Stimulated activated CD8-positive, alpha-beta memory T cell treated with anti-CD3 and anti-CD28 coated beads, Interleukin-7, amount 100 ng/mL, for 24 hours (primary cell): ENCODE measurements at places on chromosomes 6 and 20.

GRCh38 chr6:166251655-166252054, 56.5 kb downstream of the PRR18 start:
- DNase-seq, result no peak

DNA sequence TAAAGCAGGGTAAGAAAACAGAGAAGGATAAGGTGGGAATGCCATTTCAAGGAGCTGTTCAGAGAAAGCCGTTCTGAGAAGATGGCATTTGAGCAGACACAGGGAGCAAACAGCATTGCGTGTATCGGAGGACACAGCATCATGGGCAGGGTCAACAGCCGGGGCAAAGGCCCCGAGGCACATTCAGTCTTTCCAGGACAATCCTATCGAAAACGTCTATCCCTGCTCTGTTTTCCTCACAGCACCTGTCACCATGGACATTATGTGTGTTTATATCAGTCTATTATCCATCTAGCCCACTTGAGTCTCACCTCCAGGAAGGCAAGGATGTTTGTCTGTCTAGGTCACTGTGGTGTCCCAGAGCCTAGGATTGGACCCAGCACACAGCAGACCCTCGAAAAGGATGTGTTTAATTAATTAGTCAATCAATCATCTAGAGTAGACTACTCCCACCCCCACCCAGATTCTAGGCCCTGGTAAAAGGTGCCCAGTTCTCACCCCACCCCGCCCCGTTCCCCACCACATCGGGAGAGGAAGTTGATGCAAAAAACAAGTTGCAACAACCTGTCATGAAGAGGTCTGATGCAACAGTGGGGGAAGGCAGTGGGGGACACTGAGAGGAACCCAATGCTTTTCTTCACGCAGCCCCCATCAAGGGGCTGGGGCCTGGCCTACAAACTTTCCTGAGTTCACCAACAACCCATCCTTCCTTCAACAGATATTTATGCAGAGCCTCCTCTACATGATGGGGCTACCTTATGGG, 66.6 kb downstream of the PREX1 start:
- no peak for DNase-seq

GRCh38 chr6:13814938-13815575, 700 bp upstream of the MCUR1 start:
- no peak for DNase-seq

DNA sequence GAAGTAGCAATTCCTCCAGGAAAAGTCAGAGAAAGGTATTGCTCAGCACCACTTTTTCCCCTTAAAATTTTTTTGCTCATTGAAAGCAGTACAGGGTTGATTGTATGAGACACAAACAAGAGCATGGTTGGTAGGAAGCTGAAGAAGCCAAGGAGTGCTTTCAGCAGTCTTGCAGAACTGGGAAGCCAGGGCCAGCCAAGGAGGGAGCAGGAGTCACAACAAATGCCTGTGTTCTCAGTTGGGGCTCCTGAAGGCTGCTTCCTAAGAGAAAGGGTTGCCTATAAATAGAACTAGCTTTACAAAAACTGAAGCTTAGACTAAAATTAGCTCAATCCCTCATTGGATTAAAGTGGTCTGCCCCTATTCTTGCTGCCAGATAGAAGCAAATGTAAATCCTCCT, 3.3 kb upstream of the THEMIS start:
- no peak for DNase-seq

DNA sequence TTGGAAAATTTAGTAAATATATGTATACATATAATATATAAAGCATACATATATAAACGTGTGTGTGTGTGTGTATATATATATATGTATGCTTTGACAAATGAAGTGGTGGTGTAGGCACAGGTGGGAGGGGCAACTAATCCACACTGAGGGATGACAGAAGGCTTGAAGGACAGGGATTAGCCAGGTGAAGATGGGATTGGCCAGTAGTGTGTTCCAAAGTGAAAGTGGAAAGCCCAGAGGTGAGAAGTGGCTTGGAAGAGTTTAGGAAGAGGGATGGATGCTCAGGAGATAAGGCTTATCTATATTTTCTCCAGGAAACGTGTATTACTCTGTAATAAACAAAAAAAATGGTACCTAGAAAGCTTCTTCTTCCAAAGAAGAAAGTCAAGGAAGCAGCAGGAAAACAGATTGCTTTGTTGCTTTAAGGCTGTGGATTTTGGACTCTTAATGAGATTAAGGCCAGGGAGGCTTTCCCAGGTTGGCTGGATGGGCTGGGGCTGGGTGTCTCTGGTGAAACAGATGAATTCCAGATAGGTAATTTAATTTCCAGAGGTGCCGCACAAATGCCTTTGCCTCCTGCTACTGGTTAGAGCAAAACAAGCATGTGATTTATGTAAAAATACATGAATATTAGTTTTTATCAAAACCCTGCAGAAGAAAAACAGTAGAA, 63.9 kb downstream of the JARID2 start:
- DNase-seq, result no peak

GRCh38 chr6:85186546-85187175, 263.2 kb upstream of the NT5E start:
- no peak for DNase-seq

GRCh38 chr6:10578723-10579122, 57.6 kb downstream of the GCNT2 start:
- no peak for DNase-seq

GRCh38 chr6:36247693-36248092, 22.2 kb upstream of the PNPLA1 start:
- DNase-seq, result no peak

- no peak for DNase-seq
Measured at GRCh38 chr6:36280467-36280866, 10.6 kb downstream of the PNPLA1 start.

- DNase-seq, result no peak
Measured at GRCh38 chr6:88989215-88989614, 25.8 kb upstream of the RNGTT start.

DNA sequence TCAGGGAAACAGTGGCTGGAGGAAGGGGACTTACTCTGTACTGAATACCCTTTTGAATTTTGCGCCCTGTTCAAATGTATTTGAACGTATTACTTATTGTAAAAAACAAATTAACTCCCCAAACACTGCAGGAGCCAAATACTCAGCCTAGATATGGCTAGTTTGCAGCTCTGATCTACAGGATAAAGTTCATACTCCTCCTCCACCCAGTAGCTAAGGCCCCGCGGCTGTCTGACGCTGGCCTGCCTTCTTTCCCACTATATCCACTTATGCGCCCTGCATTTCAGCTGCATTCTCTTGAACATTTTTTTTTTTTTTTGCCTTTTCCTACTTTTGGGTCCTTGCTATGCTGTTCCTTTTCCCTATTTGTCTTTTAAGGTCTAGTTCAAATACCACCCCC, 6.5 kb downstream of the GSS start:
- no peak for DNase-seq
